A549 (cell line): ENCODE measurements at places on chromosomes 6 and 20. TPM values are rescaled to one million over a fixed set of nuclear protein-coding genes. Genes with fewer than 3 reads are reported as not detected.

Gene CALHM4
- not detected in 3 replicates for polyA plus RNA-seq

GRCh38 chr20:16488086-16488485, 85.2 kb downstream of the KIF16B start:
- DNase-seq: no peak

Gene CEP57L1
- 8.0 to 8.9 TPM (median 8.9 TPM) in 3 replicates for polyA plus RNA-seq

Gene ANGPT4
- 0.03 to 0.04 TPM (median 0.03 TPM) in 3 replicates for polyA plus RNA-seq

DNA sequence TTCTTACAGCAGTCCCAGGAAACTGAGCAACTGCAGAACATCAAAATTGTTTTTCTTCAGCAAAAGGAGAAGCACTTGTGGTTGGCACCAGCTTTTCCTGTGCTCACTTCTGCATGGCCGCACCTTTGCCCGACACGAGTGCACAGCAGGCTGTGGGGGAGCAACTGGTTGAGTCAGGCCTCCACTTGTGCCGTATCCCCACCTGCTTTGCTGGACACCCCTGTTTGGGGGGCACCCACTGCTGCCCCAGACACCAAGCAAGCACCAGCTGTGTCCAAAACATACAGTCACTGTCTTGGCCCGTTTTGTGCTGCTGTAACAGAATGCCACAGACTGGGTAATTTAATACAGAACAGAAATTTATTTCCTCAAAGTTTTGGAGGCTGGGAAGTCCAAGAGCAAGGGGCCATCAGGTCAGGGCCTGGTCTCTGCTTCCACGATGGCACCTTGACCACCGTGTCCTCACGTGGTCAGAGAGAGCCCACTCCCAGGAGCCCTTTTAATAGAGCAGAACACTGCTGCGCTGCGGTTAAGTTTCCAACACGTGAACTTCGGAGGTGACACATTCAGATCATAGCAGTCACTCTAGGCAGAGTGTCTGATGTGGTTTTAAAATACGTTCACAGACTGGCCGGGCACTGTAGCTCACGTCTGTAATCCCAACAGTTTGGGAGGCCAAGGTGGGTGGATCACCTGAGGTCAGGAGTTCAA, 8.7 kb upstream of the GMEB2 start:
- no peak for DNase-seq

- DNase-seq: no peak
Measured at GRCh38 chr20:6426287-6426891, 303.6 kb upstream of the FERMT1 start.

Gene ANKRD6
- 2.1 to 2.5 TPM (median 2.2 TPM) in 3 replicates for polyA plus RNA-seq

- peak; percentile 2 for DNase-seq
Measured at GRCh38 chr6:12637960-12638641, 78.5 kb upstream of the PHACTR1 start.

- DNase-seq: no peak
Measured at GRCh38 chr6:20266851-20267608, 54.8 kb upstream of the MBOAT1 start.

DNA sequence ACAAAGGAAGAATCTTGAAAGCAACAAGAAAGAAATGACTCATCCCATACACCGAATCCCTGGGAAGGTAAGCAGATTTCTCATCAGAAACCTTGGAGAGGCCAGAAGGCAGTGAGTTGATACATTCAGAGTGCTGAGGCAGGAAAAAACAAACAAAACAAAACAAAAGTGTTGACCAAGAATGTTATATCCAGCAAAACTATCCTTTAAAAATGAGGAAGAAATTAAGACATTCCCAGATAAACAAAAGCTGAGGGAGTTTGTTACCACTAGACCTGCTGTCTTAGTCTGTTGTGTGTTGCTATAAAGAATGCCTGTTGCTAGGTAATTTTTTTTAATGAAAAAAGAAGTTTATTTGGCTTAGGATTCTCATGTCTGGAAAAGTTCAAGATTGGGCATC, 33.7 kb upstream of the PPP1R3G start:
- no peak for DNase-seq

DNA sequence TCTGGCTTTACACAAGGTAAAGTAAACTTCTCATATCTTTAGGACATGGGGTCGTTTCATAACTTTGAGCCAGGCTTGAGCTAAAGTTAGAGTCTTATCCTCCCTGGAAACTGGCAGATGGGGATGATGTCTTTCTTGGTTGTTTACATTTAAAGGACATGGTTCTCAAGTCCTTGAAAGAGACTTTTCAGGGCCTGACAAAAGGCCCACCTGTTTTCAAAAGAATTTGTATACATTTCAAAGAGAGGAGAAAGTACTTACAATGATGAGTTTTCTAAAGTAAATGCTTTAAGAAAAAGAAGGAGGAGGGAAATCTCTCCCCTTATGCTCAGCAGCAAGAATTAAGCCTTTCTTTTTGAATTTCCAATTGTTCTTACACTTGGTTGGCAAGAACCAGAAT, 45.7 kb upstream of the TINAG start:
- no peak for DNase-seq

DNA sequence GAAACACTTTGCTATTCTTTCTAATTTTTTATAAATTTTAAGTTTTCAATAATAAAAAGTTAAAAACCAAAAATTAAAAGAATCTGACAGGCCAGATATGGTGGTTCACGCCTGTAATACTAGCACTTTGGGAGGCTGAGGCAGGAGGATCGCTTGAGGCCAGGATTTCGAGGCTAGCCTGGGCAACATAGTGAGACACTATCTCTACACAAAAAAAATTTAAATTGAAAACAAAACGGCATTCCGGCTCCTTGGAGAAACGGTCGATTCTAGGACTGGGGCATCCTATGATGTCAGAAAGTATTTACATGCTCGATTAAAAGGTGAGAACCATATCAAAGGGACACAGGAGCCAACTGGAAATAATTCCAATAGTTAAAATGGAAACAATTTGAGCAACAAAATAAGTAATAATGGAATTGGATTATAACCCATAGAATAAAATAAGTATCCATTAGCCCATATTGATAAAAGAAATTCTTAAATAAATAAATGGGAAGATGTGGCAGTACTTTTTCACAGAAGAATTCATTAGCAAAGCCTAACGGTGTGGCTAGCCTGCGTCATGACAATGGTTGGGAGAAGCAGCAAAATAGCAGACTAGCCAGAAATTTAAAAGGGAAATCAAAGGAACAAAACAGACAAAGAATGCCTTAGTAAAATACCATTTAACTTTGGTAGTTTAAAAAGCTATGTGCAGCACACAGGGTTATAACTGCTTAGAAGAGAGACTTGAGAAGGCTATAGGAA, 21.3 kb downstream of the HLA-E start:
- no peak for DNase-seq

Gene PXT1
- not detected in 3 replicates for polyA plus RNA-seq

GRCh38 chr20:42678895-42679294, 510.8 kb downstream of the PTPRT start:
- no peak for DNase-seq

Gene NHLRC1
- 2.7 to 3.1 TPM (median 3.1 TPM) in 3 replicates for polyA plus RNA-seq
